ENCODE measurements at places on chromosomes 7 and 10. TPM values are rescaled to one million over a fixed set of nuclear protein-coding genes. Genes with fewer than 3 reads are reported as not detected.

OR2A1 gene
- not detected for total RNA-seq

GRCh38 chr7:108248821-108249220 lies 118.7 kb upstream of the LAMB4 start:
- DNase-seq, result no peak

DNA sequence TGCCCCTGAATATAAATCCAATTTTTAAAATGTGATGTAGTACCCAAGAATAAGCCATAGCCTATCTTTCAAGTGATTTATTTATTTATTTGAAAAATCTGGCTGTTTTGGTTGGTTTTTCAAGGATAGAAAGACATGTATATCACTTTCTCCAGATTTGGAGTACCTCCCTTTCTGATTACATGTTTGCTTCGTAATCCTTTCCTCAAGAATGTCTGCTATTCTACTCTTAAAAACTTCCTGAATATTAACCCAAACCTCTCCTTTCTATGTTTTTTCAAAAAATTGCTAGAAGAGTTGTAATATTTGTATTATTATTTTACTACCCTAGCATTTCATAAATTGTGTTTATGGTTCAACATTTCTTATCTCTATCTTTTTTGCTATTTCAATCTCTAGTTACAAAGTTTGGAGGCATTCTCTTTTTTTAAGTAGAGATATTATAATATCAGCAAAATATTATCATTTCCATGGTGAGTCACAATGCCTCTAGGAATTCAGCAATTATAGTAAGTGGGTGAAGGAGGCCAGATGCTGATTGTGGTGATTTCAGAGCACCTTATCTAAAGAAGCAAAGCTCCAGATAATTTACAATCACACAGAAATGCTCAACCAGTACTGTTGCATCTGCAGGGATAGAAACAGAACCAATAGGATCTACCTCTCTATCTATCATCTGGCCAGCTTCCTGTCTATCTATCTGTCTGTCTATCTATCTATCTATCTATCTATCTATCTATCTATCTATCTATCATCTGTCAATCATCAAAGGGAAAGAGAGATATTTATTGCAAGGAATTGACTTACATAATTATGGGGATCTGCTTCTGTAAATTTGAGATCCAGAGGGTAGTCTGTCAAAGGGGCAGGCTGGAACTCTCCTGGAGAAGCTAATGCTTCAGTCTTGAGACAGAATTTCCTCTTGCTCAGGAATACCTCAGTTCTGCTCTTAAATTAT lies 412.5 kb upstream of the SEMA3C start:
- DNase-seq, result no peak

- DNase-seq, result no peak
Observed at GRCh38 chr7:8408871-8409270, 24.5 kb upstream of the NXPH1 start.

Data from CD8-positive, alpha-beta memory T cell (primary cell).